ENCODE measurements at places on chromosomes 3 and 15. TPM values are rescaled to one million over a fixed set of nuclear protein-coding genes. Genes with fewer than 3 reads are reported as not detected.

The GMNC gene
- 0.47 TPM for total RNA-seq

- no peaks in the 10 kb centered on the region for H3K4me1 ChIP-seq
- H3K4me3 ChIP-seq: no peak overlapping the region
- no peak for DNase-seq
Observed at GRCh38 chr3:114241262-114241661, 3.9 kb upstream of the ZNF80 start.

- peak; percentile 88 for DNase-seq
- H3K36me3 ChIP-seq: no peaks in the 10 kb centered on the region
- H3K4me3 ChIP-seq: no peak overlapping the region
- no peaks in the 10 kb centered on the region for H3K27me3 ChIP-seq
- H3K27ac ChIP-seq: no peak overlapping the region
Observed at GRCh38 chr3:193788189-193788991, 195.4 kb downstream of the OPA1 start.

DNA sequence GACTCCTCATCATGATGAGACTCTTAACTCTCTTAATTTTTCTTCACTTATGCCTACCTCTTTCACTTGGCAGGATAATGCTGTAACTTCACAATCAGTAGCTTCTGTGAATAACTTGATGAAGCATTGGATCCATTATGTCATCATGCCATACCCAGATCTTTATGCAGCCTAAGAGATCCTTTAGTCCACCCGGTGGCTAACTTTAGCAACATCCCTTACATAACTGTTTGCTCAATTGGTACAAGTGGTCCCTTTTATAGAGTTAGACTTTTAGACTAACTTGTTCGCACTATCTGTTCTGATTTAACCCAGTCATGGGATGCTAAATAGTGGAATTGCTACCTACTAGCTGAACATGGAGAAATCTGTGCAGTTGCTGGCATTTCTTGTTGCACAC, 184.5 kb downstream of the USP13 start:
- no peaks in the 10 kb centered on the region for H3K27me3 ChIP-seq
- no peak overlapping the region for H3K27ac ChIP-seq
- DNase-seq: peak; percentile 35

GRCh38 chr3:167814441-167814951, 79.0 kb downstream of the SERPINI1 start:
- no peak overlapping the region for H3K27ac ChIP-seq
- no peaks in the 10 kb centered on the region for H3K36me3 ChIP-seq
- H3K4me3 ChIP-seq: no peak overlapping the region
- DNase-seq: no peak

- DNase-seq: no peak
- H3K36me3 ChIP-seq: no peaks in the 10 kb centered on the region
- H3K27ac ChIP-seq: no peak overlapping the region
- no peaks in the 10 kb centered on the region for H3K27me3 ChIP-seq
- H3K4me3 ChIP-seq: no peak overlapping the region
Observed at GRCh38 chr15:55928955-55929354, 64.5 kb downstream of the NEDD4 start.

The POLQ gene
- total RNA-seq: 14.7 TPM

DNA sequence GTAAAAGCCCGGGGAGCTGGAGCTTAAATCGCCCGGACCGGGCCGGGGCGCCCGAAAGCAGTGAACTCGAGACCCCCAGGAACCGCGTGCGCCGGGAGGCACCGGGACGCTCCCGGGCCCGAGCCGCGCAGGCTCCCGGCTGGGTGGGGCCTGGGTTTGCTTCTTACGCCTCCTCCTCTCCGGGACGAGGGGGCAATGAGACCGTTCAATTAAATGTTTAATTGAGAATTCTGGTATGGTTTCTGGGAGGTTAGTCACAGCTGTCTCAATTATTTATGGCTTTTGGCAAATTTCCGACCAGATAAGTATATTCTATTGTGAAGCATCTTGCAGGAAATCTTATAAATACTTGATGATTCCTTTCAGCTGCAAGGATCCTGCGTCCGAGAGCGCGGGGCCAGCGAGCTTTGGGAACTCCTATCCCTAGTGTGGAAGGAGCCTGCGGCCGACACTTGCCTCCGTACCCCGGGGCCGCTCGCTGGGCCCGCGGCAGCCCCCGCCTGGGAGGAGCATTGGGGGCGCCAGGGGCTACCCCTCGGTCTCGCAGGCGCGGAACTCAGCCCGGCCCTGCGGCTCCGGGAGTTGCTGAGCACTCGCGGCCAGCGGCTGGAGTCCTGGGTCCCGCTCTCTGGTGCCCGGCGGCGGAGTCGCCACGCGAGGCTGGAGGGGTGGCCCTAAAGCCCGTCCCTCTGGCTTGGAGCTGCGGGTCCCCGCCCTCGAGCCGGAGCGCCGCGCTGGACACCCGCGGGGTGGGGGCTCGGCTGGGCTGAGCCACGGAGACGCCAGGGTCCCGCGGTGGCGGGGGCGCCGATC, 10.3 kb downstream of the ISL2 start:
- peaks cover 92% of the 10 kb centered on the region for H3K27me3 ChIP-seq
- peaks cover 31% of the 10 kb centered on the region for H3K4me1 ChIP-seq
- peak; percentile 62 for DNase-seq
- peak overlapping the region; percentile 68 for H3K4me3 ChIP-seq

GRCh38 chr15:62899090-62899493, 143.5 kb upstream of the TPM1 start:
- H3K27ac ChIP-seq: no peak overlapping the region
- H3K27me3 ChIP-seq: no peaks in the 10 kb centered on the region
- no peak for DNase-seq
- no peaks in the 10 kb centered on the region for H3K36me3 ChIP-seq
- H3K4me3 ChIP-seq: no peak overlapping the region

GRCh38 chr3:79406175-79406574, 361.6 kb downstream of the ROBO1 start:
- no peaks in the 10 kb centered on the region for H3K36me3 ChIP-seq
- H3K27ac ChIP-seq: no peak overlapping the region
- DNase-seq: peak; percentile 53
- H3K27me3 ChIP-seq: no peaks in the 10 kb centered on the region
- no peak overlapping the region for H3K4me3 ChIP-seq
- no peaks in the 10 kb centered on the region for H3K4me1 ChIP-seq

DNA sequence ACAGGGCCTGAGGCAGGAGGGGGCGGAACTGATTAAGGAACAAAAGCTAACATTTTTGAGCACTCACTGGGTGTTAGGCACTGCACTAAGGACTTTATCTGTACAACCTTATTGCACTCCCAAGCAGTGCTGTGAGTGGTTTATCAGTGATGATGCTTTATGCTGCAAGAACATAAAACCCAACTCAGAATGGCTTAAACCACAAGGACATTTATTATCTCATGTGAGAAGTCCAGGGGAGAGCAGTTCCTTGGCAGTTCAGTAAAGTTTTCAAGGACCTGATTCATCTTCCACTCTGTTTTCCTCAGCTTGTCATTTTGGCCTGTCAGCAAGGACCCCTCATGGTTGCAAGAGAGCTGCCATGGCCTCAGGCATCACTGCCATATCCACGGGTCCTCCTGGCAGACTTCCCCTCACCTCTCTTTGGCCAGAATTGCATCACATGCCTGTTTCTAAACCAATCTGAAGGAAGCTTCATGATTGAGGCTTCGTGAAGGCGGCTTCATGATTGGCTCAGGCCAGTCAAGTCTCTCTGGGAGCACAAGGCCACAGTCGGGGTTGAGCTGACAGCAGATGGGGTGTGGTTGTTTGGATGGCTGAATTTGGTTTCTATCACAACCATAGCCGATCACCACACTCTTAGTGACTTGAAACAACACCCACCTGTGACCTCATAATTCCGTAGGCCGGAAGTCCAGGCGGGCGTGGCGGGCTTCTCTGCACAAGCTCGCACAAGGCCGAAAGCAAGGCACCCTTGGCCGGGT, 15.8 kb downstream of the EFCC1 start:
- H3K36me3 ChIP-seq: no peaks in the 10 kb centered on the region
- H3K27me3 ChIP-seq: no peaks in the 10 kb centered on the region
- no peaks in the 10 kb centered on the region for H3K4me1 ChIP-seq
- H3K27ac ChIP-seq: no peak overlapping the region
- no peak overlapping the region for H3K4me3 ChIP-seq
- DNase-seq: no peak

- no peaks in the 10 kb centered on the region for H3K36me3 ChIP-seq
- DNase-seq: no peak
- H3K4me3 ChIP-seq: no peak overlapping the region
- H3K4me1 ChIP-seq: peaks cover 15% of the 10 kb centered on the region
Observed at GRCh38 chr3:48082580-48083184, 66.5 kb upstream of the MAP4 start.

DNA sequence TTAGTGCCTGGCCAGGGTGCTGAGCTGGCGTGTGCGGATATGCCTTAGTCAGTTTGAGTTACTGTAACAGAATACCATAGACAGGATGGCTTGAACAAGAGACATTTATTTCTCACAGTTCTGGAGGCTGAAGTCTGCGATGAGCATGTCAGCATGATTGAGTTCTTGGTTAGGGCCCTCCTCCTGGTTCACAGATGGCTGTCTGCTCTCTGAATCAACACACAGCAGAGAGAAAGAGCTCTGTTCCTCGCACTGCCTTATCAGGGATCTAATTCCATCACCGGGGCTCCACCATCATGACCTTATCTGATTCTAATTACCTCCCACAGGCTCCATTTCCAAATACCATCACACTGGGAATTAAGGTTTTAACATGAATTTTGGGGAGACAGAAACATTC, 386.6 kb upstream of the DPH6 start:
- no peaks in the 10 kb centered on the region for H3K4me1 ChIP-seq
- no peaks in the 10 kb centered on the region for H3K36me3 ChIP-seq
- DNase-seq: no peak
- no peak overlapping the region for H3K4me3 ChIP-seq

DNA sequence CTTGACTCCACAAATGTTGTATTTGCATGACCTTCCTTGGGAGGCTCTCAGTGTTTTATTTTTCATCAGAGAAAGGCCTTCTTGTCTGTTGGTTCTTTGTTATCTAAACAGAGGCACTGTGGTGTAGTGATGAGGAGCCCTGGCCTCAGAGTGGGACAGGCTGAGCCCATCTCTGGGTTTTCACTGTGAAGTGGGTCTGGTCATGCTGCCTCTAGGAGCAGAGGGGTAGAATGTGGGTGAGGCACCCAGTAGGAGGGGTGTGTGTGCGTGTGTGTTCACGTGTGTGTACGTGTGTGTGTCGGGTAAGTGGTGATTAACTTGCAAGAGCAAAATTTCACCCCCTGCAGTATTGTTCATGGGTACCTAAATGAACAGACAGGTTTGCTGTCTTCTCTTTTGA, 14.4 kb downstream of the KLF13 start:
- H3K27me3 ChIP-seq: no peaks in the 10 kb centered on the region
- H3K4me3 ChIP-seq: no peak overlapping the region
- no peak for DNase-seq
- no peaks in the 10 kb centered on the region for H3K36me3 ChIP-seq

- H3K4me3 ChIP-seq: no peak overlapping the region
- no peak for DNase-seq
- H3K27ac ChIP-seq: no peak overlapping the region
- no peaks in the 10 kb centered on the region for H3K27me3 ChIP-seq
- H3K4me1 ChIP-seq: no peaks in the 10 kb centered on the region
Observed at GRCh38 chr3:41304593-41304992, 105.3 kb downstream of the CTNNB1 start.

DNA sequence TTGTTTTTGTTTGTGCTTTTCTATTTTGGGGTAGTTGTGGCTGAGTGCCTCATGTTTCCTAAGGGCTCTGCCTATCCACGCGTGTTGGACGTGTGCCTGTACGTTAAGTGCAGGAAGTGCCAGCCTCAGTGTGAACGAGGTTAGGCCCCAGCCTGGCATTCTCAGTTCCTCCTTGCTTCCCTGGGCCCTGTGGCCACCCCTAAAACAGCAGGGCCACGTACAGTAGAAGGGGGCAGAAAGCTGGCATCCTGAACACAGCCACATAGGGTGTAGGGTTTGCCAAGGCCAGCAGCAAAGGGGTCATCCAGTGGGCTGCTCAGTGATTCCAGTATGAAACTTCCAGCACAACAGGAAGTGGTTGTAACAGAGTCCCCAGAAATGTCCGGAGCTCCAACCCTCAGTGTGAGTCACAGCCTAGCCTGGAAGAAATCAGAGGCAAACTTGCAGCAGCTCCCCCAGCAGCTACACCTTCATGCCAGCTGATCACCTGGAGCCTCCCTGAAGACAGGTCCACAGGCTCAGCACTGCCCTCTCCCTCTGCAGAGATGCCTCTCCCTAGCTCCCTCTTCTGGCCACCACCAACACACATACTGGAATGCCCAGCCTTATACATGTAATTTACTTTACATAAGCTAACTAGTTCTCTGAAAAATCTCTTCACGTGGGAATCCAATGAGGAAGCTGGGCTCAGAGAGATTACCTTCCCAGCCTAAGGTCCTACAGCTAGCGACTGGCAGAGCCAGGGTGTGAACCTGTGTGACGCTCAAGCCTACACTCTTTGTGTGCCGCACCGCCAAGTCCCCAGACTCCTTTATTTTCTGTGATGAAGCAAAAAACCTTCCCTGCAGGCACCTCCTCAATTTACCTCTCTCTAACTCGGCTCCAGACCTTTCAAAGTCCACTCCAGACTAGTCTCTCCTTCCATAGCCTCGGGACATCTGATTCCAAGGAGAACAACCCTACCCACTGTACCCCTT, 26.6 kb downstream of the ILDR1 start:
- no peak overlapping the region for H3K4me3 ChIP-seq
- DNase-seq: peak; percentile 90
- H3K27ac ChIP-seq: no peak overlapping the region
- no peaks in the 10 kb centered on the region for H3K36me3 ChIP-seq
- peaks cover 5% of the 10 kb centered on the region for H3K4me1 ChIP-seq
- H3K27me3 ChIP-seq: no peaks in the 10 kb centered on the region

DNA sequence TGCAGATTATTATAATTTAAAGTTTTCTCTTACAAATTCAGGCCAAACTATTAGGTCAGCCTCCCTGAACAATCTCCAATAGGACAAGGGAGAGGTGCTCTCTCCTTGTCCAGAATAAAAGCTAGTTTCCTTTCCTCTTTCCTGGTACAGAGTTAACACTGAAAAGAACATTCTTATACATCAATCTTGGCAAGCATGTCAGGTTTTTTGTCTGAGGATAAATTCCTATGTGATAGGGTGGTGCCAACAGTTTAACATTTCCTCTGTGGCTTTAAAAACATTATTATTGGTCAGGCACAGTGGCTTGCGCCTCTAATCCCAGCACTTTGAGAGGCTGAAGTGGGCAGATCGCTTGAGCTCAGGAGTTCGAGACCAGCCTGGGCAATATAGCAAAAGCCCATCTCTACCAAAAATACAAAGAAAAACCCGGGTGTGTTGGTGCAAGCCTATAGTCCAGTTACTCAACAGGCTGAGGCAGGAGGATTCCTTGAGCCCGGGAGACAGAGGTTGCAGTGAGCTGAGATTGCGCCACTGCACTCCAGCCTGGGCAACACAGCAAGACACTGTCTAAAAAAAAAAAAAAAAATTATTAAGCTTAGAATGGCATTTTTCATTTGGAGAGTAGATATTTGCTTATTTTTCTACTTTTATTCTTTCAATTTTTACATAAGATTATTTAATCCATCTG, 13.7 kb upstream of the ULK4 start:
- no peaks in the 10 kb centered on the region for H3K27me3 ChIP-seq
- H3K36me3 ChIP-seq: no peaks in the 10 kb centered on the region
- no peak for DNase-seq
- no peak overlapping the region for H3K27ac ChIP-seq
- no peak overlapping the region for H3K4me3 ChIP-seq
- no peaks in the 10 kb centered on the region for H3K4me1 ChIP-seq

- H3K27ac ChIP-seq: no peak overlapping the region
- DNase-seq: no peak
- H3K4me3 ChIP-seq: no peak overlapping the region
- no peaks in the 10 kb centered on the region for H3K27me3 ChIP-seq
- peaks cover 10% of the 10 kb centered on the region for H3K4me1 ChIP-seq
Observed at GRCh38 chr3:112569265-112569664, 7.4 kb downstream of the SLC35A5 start.
